ENCODE measurements at places on chromosomes 7 and 10.

GRCh38 chr7:158655931-158656441, 48.6 kb downstream of the NCAPG2 start:
- peak; percentile 45 for DNase-seq

DNA sequence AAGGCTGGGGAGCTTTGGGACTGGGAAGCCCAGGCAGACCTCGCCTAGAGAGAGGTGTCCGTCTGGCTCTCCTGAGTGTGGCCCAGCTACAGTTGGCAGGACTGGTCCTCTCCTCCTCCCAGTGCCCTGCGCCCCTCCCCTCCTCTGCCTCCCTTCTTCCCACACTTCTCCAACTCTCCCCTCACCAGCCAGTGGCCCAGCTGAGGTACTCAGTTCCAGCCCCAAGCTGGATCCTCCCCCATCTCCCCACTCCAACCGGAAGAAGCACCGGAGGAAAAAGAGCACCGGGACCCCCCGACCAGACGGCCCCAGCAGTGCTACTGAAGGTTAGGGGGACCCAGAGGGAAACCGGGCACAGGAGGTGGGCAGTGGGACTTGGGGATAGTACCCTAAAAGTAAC, 27.7 kb downstream of the GBX1 start:
- no peak for DNase-seq

DNA sequence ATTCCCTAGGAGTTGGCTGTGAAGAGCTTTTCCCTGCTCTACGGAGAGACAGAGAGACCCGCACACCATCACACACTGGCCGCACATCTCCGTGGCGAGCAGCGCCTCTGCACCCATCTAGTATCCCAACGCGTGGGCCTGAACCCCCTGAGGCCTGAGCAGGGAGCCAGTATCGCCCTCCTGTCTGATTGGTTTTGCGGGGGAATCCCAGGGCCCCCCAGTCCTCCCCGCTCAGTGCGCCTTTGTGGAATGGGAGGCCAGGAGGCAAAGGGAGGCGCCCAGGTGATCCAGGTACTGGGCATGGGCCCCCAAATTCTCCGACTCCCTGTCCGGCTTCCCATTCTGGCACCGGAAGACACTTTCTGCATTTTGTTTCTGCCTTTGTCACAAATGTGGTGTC, 344.3 kb downstream of the GLRX3 start:
- no peak for DNase-seq

DNA sequence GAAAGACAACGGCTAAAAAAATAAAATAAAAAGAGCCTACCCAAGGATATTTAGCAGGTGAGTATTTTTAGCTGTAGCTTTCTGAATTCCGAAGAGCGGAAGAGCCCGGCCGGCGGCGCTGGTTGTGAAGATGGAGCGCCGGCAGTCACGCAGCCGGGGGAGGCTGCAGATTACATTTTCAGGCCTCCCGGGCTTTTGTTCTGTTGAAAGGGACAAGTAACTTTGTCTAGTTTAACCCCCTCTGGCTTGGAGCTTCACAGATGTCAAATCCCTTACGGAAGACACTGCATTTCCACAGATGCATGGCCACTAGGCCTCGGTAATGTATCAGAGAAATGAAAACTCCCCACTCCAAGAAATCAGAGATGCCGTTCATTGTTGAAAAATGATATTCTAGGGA, 497.6 kb upstream of the MKI67 start:
- no peak for DNase-seq

DNA sequence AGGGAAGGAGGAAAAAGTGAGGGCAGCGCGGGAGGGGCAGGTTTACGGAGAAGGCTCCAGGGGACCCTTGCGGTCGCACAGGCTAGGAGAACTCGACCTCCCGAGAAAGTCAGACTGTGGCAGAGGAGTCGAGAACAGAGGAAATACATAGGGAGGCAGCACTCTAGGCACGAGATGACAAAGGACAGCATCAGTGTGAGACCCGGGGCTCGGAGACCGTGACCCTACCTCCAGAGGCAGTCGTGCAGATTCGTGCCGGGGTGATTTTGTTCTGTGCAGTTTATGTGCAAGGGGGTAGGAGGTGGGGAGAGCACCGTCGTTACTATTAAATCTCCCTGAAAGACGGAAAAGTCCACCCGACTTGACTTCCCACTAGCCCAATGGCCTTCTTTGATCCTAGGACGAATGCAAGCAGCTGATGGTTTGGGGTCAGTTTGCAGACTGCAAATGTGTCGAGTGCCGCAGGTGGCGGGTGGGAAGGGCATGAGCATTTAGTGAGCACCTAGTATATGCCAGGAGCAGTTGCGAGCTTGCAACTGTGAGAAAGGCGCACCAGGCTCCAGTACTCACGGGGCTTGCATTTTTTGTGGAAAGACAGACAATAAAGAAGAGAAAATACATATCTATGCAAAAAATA, 674 bp upstream of the OSBPL3 start:
- DNase-seq, result peak; percentile 40

DNA sequence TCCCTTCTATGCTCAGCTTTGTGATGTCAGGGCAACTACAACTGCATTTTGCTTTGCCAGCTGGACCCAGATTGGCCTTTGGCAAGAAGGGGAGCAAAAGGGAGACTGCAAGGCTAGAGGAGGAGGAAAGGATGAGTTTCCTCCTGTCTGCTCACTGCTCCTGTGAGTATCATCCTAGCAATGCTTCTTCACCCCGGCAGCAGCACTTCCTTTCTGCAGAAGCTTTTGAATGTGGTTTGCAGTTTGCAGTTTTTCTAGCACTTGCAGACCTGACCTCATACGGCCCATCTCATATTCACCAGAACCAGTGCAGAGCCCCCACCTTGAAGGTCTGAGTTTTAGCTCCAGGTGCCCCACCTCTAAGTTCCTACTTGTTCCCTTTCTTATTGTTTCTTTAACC, 14.8 kb downstream of the C7orf33 start:
- DNase-seq, result no peak

Data from stimulated activated CD4-positive, alpha-beta T cell treated with anti-CD3 and anti-CD28 coated beads, Interleukin-2, amount 100 ng/mL, for 48 hours (primary cell).